HAP-1 (cell line): ENCODE measurements at places on chromosomes 5 and 9.

GRCh38 chr9:97675655-97676054 is 21.5 kb downstream of the XPA start:
- no peak for DNase-seq

DNA sequence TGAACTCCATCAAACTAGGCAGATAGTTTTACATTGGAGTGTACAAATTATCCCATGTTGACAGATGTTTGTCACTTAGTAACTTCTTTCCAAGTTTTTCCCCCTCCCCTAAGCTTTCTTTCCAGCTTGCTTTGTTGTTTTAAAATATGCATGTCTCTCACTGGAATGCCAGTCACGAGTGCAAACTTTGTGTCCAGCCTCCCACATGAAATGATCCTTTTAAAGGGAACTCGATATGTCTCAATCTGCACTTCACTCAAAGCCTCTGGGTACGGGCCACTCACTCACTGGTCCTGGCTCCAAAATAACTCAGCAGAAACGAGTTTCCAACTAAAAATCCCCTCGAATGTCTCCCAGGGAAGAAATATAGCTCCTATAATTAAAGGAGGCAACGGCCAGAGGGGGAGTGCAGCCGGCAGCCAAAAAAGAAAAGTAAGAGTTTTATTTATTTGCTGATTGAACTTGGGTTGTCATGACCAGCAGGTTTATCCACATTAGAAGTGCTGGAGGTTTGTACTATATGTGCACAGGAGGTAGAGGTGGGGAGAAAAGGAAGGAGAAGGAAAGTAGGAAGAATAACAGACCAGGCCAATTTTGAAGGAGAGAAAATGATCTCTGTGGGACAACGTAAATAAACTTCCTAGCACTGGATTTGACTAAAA is 17.5 kb downstream of the NR2F1 start:
- DNase-seq, result peak; percentile 78

DNA sequence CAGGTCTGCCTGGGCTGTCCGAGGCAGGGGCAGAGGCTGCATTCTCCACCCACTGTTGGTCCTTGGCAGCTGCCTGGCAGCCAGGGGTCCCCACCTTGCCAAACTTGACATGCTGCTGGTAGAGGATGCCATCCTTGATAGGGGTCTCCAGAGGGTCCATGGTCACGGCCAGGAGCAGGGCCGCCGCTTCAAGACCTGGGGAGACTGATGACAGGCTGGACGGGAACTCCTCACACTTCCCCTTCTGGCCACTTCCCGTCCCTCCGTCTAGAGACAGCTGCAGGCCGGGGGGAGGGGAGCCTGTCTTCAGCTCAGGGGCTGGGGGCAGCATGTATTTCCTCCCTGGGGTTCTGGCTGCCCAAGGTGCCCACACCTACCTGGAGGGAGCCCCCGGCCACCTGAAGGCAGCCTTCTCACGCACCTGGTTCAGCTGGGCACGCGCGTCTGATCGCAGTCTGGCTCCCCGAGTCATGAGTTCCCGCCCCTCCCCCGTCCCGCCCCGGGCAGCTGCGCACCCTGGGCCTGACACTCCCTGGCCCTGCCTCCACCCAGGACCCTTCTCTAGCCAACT is at the start of gene DOK3:
DOK3 (minus strand) TSS at position 446 of the 571 bp plus-strand sequence; CDS start at position 160, 286 bp downstream.
- DNase-seq, result no peak

- no peak for DNase-seq
Observed at GRCh38 chr9:135108831-135109510, 21.5 kb downstream of the OLFM1 start.

GRCh38 chr9:117412841-117413240 is 2.0 kb downstream of the ASTN2 start:
- no peak for DNase-seq

GRCh38 chr5:9865574-9865973 is 235.4 kb upstream of the TAS2R1 start:
- no peak for DNase-seq

DNA sequence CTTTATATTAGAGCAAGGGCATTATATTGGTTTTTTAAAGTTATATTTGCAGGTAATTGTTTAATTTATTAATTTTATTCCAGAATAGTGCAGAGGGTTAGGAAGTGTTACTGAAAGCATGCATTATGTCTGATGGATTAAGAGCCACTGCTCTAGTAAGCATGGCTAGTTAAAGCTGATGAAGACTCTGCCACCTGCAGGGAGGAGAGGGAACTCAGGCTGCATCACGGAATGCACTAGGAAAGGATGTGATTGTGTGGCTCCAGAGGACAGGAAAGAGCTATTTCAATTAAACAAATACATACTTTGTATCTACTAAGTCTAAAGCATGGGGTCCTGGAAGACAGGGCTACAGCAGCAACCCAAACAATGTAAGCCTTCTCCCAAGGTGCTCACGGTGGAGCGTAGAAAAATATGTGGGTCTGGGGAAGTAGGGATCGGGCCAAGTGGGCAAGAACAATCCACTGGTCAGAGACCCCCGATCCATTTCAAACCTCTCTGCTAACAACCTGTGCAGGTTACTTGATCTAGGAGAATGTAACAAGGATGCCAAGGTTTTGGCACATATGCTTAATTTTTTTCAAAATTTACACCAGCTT is 15.3 kb upstream of the GRXCR2 start:
- DNase-seq, result peak; percentile 62

DNA sequence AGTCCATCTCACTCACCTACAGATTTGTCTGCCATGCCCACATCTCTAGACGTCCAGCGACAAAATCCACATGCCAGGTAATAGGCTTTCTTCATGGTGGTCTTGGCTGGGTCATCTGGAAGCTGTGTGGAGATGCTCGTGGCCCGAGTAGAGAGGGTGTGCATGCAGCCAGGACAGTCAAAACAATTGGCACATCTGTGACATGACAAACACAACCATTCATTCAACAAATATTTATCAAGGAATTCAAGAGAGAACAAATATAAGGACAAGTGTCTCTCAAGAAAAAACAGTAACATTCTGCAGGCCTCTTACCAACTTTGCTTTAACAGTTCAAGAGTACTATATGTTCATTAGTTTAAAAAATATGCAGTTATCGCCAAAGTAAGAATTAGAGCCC is 5.4 kb downstream of the DCTN4 start:
- DNase-seq, result no peak

DNA sequence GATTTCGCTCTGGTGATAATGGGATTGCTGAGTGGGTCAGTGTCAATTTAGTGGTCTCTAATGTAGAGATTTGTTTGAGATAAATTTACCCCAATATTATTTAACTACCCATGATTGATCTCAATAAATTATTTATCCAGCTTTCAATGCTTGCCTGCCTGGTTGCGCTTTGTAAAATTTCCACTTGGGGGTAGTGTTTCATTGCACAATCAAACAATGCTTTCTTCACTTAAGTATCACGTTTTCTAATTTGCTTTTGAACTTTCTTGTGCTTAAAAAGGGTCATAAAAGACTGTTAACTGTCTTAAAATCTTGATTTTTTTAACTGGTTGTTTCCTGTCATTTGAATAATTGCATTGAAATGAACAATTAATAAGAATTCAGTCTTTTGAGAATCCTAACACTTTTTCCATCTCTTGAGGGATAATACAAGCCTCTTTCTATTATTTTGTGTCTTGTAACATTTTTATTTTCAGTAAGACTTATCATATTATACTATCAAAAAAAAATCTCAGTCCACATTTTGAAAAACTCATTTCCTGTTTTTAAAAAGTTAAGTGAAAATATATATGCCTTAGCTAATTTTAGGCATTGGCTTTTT is 18.7 kb downstream of the HSD17B4 start:
- peak; percentile 46 for DNase-seq

- DNase-seq, result no peak
Observed at GRCh38 chr9:69976152-69976551, 67.5 kb upstream of the MAMDC2 start.

DNA sequence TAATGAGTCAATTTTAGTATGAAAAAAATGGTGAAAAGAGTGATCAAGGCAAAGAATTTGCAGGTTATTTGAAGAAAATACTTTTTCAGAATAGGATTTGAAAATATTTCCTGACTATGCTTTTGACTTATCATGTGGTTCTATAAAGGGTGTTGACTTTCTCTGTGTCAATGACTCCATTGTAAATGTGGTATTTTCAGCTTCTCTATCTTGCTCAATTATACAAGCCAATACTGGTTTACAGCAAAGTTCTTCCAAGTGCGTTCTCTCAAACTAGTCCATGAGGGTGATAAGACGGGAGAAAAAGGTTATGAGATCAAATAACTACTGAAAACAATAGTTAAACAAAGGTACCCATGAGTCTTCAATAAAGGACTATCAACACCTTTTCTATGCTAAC is 21.7 kb downstream of the IL33 start:
- DNase-seq, result no peak

- DNase-seq, result peak; percentile 61
Observed at GRCh38 chr9:116467740-116468351, 219.3 kb upstream of the TRIM32 start.

DNA sequence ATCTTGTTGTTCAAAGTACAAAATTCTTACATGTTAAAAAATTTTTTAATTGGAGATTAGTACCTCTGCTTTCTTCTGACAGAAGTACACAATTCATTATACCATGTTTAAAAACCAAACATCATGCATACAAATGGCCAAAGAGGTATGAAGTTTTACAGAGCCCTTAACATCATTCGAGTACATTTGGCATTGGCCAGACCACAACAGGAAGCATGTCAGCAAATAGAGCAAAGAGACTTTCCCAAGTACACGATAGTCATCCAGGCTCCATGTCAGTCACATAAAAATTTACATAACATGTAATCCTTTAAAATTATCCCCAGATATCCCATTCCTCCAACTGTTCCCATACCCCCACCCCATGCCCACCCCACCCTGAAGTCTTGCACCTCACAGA is 22.5 kb downstream of the HMGCS1 start:
- no peak for DNase-seq

- DNase-seq, result no peak
Observed at GRCh38 chr5:121319292-121319691, 532.4 kb upstream of the FTMT start.
